ENCODE measurements at places on chromosomes 4 and X.

DNA sequence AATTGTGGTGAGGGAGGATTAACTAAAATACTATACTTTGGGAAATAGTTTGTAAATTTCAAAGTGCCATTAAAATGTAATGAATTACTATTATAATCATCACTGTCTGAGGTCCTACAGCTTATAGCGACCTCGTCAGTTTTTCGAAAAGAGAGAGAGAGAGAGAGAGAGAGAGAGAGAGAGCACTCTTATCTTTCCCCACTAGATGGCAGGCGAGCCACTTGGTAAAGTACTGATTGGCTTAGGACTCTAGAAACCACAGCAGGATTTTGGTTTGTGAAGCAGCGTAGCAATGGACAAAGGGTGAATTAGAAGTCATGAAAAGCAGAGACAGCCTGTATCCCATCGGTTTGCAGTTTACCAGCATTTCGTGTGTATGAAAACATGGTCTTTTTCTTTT is 52.5 kb downstream of the LINC00632 start:
- no peak for DNase-seq

GRCh38 chr4:103645991-103646390 is 73.8 kb downstream of the TACR3 start:
- DNase-seq: no peak

- no peak for DNase-seq
Observed at GRCh38 chr4:7328913-7329638, 105.7 kb downstream of the PSAPL1 start.

GRCh38 chr4:140789759-140790158 is 33.6 kb upstream of the TBC1D9 start:
- no peak for DNase-seq

DNA sequence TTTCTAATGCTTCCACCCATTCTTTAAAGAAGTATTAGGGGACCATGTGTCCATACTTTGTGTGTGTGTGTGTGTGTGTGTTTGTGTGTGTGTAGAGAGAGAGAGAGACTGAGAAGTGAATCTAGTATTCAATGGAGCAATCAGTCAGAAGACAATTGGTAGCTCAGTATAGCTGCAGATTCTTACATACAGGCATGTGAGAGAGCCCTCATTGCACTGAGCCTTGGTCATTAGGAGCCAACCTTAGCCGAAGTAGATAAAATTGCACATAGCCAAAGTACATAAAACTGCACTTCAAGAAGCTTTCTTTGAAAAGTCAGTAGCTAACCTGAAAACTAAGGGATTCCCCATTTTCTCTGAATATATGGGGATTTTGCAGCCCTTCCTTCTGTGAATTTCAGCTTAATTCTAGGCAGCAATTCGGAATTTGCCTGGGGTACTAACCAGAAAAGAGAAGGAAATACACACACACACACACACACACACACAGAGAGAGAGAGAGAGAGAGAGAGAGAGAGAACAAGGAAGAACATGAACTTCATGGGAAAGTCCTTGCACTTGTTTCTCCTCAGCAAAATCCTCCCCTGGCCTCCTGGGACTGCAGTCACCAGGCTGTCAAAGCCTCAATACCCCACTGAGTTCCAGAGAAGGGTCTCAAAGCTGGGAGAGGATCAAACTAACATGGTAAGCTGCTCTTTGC is 1.7 kb upstream of the PRDM8 start:
- DNase-seq: no peak

DNA sequence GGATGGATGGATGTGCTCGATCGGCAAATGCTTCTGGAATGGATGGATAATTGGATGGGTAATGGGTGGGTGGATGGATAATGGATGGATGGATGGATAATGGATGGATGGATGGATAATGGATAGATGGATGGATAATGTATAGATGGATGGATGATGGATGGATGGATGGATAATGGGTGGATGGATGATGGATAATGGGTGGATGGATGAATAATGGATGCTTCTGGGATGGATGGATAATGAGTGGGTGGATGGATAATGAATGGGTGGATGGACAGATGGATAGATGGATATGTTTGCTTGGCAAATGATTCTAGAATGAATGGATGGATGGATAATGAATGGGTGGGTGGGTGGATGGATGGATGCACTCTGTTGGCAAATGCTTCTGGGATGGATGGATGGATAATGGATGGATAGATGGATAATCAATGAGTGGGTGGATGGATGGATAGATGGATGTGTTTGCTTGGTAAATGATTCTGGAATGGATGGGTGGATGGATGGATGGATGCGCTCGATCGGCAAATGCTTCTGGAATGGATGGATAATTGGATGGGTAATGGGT is 3.8 kb upstream of the SLC25A6 start:
- no peak for DNase-seq

DNA sequence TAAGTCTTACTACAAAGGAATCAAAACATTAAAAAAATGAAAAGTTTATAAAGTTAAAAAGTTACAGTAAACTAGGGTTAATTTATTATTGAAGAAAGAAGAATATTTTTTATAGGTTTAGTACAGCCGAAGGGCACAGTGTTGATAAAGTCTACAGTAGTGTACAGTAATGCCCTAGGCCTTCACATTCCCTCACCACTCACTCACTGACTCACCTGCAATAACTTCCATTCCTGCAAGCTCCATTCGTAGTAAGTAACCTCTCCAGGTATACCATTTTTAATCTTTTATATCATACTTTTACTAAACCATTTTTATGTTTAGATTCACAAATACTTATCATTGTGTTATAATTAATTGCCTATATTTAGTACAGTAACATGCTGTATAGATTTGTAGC is 307.5 kb upstream of the FAM241A start:
- no peak for DNase-seq

DNA sequence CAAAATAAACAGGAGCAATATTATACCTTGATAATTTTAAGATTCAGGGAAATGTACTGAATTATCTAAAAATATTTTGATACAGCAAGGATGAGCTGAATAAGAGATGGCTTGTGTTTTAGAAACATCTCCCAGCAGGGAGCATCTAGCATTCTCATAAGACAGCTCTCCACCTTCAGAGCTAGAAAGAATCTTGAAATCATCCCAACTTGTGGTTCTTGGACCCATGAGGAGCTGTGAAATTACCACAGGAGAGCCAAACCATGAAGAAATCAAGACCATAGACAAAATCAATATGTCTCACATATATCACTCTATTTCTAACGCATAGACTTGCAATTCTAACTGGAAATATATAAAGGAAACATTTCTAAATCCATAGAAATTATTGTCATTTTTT is 210.6 kb upstream of the DKK2 start:
- DNase-seq: no peak

DNA sequence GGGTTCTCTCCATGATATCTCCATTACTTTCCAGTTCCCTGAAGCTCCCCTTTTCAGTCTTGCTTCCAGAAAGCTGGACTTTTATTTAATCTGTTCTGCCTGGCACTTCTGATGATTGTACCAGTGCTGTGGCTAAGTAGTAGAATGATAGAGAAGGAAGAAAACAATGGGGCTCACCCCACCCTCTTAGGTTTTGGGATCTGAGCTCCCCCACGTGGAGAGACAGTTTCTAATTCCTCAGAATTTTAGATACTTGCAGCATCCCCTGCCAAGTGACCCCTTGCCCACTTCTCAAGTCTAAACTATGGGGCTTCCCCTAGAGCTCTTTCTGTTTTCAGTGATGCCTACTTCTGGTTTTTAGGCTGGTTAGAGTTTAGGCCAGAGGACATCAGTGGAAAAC is 73.9 kb downstream of the GC start:
- no peak for DNase-seq

- DNase-seq: no peak
Observed at GRCh38 chr4:37573566-37573965, 112.6 kb downstream of the RELL1 start.

Data from stimulated activated CD4-positive, alpha-beta T cell treated with anti-CD3 and anti-CD28 coated beads, Interleukin-2, amount 100 ng/mL, for 4 hours (primary cell).